NCI-H460 (cell line): ENCODE measurements at places on chromosomes 4 and X. TPM values are rescaled to one million over a fixed set of nuclear protein-coding genes. Genes with fewer than 3 reads are reported as not detected.

The WDR17 gene
- total RNA-seq, result 5.6 and 9.1 TPM in 2 replicates

The ADGRG4 gene
- total RNA-seq, result not detected in 2 replicates

The ZNF674 gene
- 7.8 and 8.3 TPM in 2 replicates for total RNA-seq

The GAGE13 gene
- total RNA-seq, result not detected in 2 replicates

The RAB41 gene
- total RNA-seq, result not detected in 2 replicates

The DUSP9 gene
- 1.8 and 2.2 TPM in 2 replicates for total RNA-seq

The CLDN22 gene
- not detected in 2 replicates for total RNA-seq

The ANXA10 gene
- total RNA-seq, result 1.8 and 2.5 TPM in 2 replicates

The PRSS12 gene
- 1.1 and 1.2 TPM in 2 replicates for total RNA-seq

The GABRA4 gene
- total RNA-seq, result not detected in 2 replicates

The RAI2 gene
- total RNA-seq, result not detected in 2 replicates

The BANK1 gene
- 0.05 and 0.12 TPM in 2 replicates for total RNA-seq

The NSD2 gene
- total RNA-seq, result 45.4 and 50.6 TPM in 2 replicates

The FGG gene
- 5.6 and 5.8 TPM in 2 replicates for total RNA-seq

The P2RY4 gene
- total RNA-seq, result not detected in 2 replicates

The PRRG3 gene
- total RNA-seq, result not detected in 2 replicates

The TEX13D gene
- not detected in 2 replicates for total RNA-seq

The IQSEC2 gene
- total RNA-seq, result 15.6 and 18.9 TPM in 2 replicates

The SLC49A3 gene
- total RNA-seq, result not detected in 2 replicates

The ARHGAP36 gene
- not detected in 2 replicates for total RNA-seq

The PDE5A gene
- 0.17 and 0.59 TPM in 2 replicates for total RNA-seq

The VSIG4 gene
- not detected in 2 replicates for total RNA-seq

The ADH1C gene
- total RNA-seq, result not detected in 2 replicates

The ITGB1BP2 gene
- 1.6 and 2.9 TPM in 2 replicates for total RNA-seq

The KLF8 gene
- 0.06 and 0.12 TPM in 2 replicates for total RNA-seq

The ZCCHC12 gene
- 0.07 TPM in 1 of 2 replicates, not detected in the other for total RNA-seq

The GSX2 gene
- total RNA-seq, result not detected in 2 replicates

The POLR2B gene
- total RNA-seq, result 111 and 116 TPM in 2 replicates

The MAGEA2B gene
- total RNA-seq, result not detected in 2 replicates
